Activated CD4-positive, alpha-beta memory T cell treated with anti-CD3 and anti-CD28 coated beads for 36 hours (primary cell): ENCODE measurements at places on chromosomes 11 and 22. TPM values are rescaled to one million over a fixed set of nuclear protein-coding genes. Genes with fewer than 3 reads are reported as not detected.

The MUC6 gene
- total RNA-seq = not detected

The SNAP29 gene
- total RNA-seq = 28.2 TPM

The KRTAP5-2 gene
- not detected for total RNA-seq

The SCN4B gene
- total RNA-seq = 0.22 TPM

The TREH gene
- not detected for total RNA-seq

The FGF4 gene
- not detected for total RNA-seq

The KCNJ1 gene
- total RNA-seq = not detected

The IFITM1 gene
- 195 TPM for total RNA-seq

The TYMP gene
- 64.7 TPM for total RNA-seq

The OR51B4 gene
- total RNA-seq = not detected

The HIC2 gene
- 3.7 TPM for total RNA-seq

The PDE2A gene
- total RNA-seq = 0.97 TPM

The APBB1 gene
- total RNA-seq = 55.3 TPM

The NAA40 gene
- total RNA-seq = 17.3 TPM

The OR52E8 gene
- not detected for total RNA-seq

The FOSL1 gene
- total RNA-seq = 17.7 TPM

The DDI1 gene
- not detected for total RNA-seq

The OR8G1 gene
- total RNA-seq = not detected

The UVRAG gene
- 16.7 TPM for total RNA-seq

The SLC37A2 gene
- total RNA-seq = 0.93 TPM

The YAP1 gene
- 0.71 TPM for total RNA-seq

The CCDC73 gene
- not detected for total RNA-seq

The HORMAD2 gene
- not detected for total RNA-seq

The HEPHL1 gene
- total RNA-seq = not detected

The TPBGL gene
- total RNA-seq = not detected

The RAB38 gene
- 0.97 TPM for total RNA-seq

The TEX12 gene
- not detected for total RNA-seq

The IGSF22 gene
- total RNA-seq = 0.85 TPM

The MEI1 gene
- 51.3 TPM for total RNA-seq

The PDGFB gene
- 11.7 TPM for total RNA-seq

The BTBD18 gene
- not detected for total RNA-seq

The SCGB1D2 gene
- total RNA-seq = not detected

The MPEG1 gene
- not detected for total RNA-seq

The FXYD6 gene
- 0.26 TPM for total RNA-seq

The HYLS1 gene
- total RNA-seq = 8.2 TPM

The DGCR2 gene
- 17.4 TPM for total RNA-seq

The TAGLN gene
- 4.0 TPM for total RNA-seq

The NAT10 gene
- 84.7 TPM for total RNA-seq

The KRTAP5-10 gene
- not detected for total RNA-seq

The OR6A2 gene
- total RNA-seq = not detected

The FBLN1 gene
- total RNA-seq = not detected

The C22orf42 gene
- total RNA-seq = not detected

The SLC22A9 gene
- not detected for total RNA-seq

The CD248 gene
- not detected for total RNA-seq

The OR2AG1 gene
- total RNA-seq = not detected

The CDKN1C gene
- total RNA-seq = 0.69 TPM

The TMEM151A gene
- not detected for total RNA-seq

The KDELR3 gene
- total RNA-seq = 0.97 TPM

The MS4A7 gene
- total RNA-seq = not detected

The MS4A14 gene
- not detected for total RNA-seq

The GAS2 gene
- total RNA-seq = 1.1 TPM

The OTUB1 gene
- 72.2 TPM for total RNA-seq

The ROBO3 gene
- 9.0 TPM for total RNA-seq

The CHST1 gene
- 0.44 TPM for total RNA-seq
